ENCODE measurements at places on chromosomes 5 and 9.

DNA sequence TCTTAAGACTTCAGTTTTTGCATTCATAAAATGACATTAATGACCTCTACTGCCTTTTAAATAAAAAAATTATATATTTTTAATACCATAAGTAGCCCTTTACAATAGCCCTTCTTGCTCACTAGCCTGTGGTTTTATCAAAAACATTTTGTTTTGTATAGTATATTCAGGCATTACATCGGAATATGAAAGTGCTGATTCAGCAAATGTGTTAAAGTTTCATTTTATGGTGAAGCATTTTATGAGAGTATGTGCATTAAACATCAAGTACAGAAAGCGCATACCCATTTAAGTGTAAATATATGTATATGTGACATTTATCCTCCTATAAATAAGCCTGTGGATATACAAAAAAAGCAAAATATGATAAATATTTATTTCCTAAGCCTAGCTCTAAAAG, 56.2 kb upstream of the GABRB2 start:
- DNase-seq: no peak

DNA sequence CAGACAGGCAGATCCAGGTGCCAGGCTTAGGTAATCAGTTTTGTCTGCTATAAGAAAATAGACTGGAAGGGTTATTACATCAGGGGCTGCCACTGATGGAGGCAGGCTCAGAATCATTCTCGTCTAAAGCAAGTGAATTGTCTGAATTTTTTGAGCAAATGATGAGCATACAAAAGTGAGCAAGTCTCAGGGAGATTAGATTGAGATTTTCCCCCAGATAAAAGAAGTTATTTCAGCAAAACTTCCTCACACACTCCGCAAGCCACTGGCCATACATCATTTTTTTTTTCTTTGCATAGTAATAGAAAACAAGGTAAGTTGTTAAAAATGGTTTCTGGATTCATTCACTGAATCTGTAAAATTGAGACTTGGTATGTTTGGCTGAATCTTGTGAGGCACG, 52.9 kb downstream of the ZNF462 start:
- no peak for DNase-seq

DNA sequence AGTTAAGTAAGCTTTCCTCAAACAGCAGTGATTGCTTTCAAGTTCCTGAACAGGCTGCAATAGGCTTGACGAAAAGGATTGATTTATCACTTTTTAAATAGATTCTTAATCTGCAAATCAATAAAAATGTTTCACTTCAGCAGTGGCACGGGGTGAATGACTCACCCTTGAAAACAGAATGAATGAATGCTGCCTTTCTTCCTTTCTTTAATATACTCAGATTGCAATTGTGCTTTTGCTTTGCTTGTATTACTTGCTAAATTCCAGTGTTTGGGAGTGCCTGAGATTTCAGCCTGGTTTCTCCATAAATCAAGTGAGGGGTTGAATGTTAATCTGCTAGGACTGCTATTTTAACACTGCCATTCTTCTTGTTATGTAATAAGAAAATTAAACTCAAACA, 1293.8 kb downstream of the PTPRD start:
- DNase-seq: no peak

- no peak for DNase-seq
Measured at GRCh38 chr5:75140277-75140676, 87.9 kb upstream of the GCNT4 start.

GRCh38 chr5:141366016-141366896, 2.3 kb downstream of the PCDHGA5 start:
- DNase-seq: no peak

DNA sequence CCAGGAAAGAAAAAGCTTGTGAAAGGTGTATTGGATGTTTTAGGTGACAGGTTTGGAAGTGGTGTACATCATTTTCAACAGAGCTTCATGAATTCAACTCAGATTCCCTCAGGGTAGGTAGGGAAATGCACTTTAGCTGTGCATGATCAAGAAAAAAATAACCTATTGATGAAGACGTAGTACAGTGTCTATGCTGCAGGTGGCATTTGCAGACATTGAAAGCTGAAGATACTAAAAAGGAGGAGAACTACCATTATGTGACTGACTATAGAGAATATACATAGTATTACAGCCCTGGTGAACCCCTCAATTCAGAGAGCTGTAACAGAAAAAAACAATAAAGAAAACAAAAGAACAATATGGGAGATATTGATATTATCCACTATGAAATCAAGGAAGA, 2344.7 kb upstream of the ACO1 start:
- DNase-seq: no peak

DNA sequence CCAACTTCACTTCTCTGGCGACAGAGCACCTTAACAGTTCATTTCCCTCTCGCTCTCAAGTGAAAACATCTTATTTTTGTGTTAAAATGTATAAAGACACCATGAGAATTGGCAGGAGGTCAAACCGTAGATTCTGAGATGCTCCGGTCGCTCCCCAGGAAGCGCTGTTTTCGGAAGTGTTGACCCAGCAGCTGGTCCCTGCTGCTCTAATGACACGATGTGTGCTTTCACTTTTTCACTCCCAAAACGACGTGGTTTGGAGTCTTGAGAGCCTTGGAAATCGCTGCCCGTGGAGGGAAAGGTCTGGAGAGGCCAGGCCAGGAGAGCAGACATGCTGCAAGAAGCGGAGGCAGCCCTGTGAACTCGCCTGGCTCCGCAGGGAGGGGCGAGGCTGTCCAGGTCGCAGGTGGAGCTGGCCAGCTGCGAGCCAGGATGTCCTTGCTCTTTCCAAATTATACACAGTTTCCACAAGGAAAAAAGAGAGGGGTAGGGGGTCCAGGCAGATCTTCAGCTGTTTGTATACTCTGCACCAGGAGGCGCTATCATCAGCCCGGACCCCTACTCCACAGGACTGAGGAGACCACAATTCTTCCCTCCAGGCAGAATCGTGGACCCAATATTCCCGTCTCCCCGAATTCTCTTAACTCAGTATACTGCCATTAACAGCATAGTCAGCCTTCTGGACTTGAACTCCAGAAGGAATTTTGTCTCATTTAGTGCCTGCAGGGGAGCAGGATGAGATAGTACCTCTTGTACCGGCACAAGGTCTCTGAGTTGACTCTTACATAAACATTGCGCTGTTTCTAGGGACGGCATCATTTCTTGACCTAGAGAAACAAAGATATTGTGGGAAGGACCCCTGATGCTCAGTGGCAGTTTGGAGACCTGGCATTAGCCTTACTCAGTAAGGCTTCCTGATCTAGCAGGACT, 248.6 kb upstream of the ANKRD55 start:
- peak; percentile 44 for DNase-seq

DNA sequence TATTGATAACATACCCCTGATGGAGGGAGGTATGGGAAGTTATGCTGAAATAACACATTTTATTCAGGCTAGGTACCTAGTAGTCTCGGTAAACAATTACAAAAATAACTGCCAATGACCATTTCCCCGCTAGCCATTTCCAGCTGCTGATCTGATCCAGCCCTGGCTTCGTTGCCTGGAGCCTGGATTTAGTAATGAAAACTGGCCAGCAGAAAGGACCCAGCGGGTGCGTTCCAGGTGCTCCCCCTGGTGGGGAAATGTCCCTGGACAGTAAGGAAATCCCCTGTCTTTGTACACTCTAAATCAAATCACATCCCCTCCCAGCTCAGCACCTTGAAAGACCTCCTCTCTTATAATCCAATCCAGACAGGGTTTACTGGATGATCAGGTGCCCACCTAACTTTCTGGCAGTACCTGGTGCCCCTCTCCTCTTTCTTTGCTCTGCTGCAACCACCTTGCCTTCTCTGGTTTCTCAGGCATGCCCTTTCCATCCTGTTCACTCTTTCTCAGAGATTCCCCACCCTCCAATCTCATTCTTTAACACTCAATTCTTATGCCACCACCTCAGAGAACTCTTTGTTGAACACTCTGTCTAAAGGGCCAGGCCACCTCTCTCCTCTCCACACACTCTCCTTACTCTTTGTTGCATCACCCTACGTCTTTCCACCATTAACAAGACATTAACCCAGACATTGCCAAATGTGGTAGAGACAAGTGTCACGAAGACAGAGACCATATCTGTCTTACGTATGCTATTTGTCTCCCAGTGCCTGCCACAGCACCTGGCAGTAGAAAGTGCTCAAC, 50.1 kb upstream of the SMAD5 start:
- peak; percentile 85 for DNase-seq

DNA sequence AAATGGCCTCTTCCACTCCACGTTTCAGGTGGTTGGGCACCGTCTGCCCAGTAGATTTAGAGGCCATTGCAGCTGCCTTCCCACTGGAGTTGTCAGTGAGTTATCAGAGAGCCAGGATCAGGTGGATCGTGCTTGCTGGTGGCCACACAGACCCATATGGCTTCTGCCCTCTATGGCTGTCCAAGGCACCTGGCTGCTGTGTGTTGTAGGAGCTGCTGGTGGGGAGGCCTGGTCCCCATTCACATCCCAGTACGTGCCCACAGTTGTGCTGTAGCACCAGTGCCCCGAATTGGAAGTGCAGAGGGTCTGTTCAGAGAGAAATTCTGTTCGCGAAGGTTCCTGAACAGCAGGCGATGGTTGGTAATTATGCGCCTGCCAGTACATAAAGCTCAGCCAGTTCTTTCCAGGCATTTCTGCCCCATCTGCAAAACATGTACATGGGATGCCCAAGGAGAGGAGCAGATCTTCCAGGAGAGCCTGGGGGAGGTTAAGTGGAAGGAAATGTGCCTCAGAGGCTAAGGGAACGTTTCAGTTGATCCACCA, 41.1 kb downstream of the UBE2QL1 start:
- DNase-seq: no peak

- no peak for DNase-seq
Measured at GRCh38 chr5:43287493-43287892, 25.7 kb downstream of the HMGCS1 start.

DNA sequence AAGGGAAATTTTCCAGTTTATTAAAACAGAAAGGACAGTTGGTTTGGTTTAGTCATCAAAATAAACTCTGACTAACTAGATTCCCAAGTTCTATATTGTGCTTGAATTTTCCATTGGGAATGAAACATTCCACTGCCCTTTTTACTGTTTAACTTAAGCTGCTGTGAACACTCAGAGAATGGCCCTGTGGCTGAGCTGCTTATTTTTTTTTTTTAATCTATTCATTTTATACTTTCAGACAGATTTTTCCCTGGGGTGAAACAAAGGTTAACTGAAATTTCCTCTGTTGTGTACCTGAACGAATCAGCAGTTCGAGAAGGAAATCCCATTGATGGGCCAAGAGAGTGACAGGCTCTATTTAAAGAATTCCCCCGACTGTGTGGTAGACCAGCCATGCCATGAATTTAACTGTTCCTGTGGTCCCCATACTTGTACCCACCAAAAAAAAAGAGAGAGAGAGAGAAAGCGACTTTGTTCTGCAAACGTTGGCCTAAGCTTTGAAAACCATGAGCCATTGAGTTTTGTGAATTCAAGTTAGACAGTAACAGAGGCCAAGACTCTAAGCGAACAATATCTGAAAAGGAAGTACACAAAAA, 138.7 kb upstream of the GRHPR start:
- DNase-seq: no peak

DNA sequence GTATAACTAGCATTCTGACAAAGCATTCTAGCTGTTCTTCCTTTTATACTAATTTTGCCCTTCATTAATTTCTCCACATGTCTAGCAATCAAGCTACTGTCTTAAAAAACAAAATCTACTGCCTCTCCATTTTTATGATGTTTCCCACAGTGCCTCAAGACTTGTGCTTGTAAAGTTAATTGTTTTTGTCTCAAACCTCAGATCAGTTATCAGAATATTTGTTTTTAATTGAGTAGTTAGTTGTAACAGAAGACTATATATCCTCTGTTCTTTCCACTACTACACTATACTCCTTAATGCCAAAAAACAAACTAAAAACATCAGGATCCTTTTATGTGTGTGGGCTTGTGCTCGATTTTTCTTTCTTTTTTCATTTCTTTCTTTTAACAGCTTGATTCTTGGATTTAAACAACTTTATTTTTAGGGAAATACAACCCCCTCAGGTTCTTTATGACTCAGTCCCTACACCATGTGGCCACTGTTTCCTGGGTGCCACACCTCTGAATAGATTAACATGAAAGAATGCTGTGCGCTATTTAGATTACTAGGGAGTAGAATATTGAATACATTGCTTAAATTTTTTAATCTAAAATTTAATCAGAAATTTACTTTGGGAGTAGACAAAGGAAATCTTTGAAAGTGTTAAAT, 1.2 kb downstream of the ASPN start:
- DNase-seq: no peak

- DNase-seq: no peak
Measured at GRCh38 chr9:117149996-117150395, 264.9 kb downstream of the ASTN2 start.

- DNase-seq: no peak
Measured at GRCh38 chr5:67350185-67350584, 153.6 kb upstream of the CD180 start.

All from uterus (tissue), 4 donors.